Stimulated activated CD4-positive, alpha-beta T cell treated with anti-CD3 and anti-CD28 coated beads, TNF-alpha, amount 100 ng/mL, for 4 hours (primary cell): ENCODE measurements at places on chromosomes 11 and 22.

- DNase-seq: no peak
Observed at GRCh38 chr11:19832086-19832750, 119.6 kb downstream of the NAV2 start.

DNA sequence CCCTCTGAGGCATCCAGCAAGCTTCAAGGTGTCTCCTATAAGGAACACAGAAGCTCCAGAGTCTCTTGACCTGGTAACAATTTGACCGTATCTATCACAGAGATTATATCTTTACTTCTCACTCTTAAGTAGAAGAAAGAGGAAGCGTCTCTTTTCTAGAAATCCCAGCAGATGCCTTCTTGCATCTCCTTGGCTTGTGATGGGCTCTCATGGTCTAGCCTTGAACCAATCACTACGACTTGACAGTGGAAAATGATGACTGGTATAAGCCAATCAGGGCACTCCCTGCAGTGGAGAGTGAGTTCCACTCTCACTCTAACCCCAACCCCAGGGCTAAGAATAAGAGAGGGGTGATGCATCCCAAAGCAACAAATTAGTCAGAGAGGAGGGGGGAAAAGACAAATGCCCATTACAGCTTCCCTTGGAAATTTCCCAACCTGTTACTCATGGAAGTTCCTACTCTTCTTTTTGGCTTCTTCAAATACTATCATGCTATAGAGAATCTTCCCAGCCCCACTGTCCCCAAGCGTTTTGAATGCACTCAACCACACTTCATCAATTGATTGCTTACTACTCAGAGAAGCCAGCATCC is 293.5 kb downstream of the MN1 start:
- DNase-seq: no peak

DNA sequence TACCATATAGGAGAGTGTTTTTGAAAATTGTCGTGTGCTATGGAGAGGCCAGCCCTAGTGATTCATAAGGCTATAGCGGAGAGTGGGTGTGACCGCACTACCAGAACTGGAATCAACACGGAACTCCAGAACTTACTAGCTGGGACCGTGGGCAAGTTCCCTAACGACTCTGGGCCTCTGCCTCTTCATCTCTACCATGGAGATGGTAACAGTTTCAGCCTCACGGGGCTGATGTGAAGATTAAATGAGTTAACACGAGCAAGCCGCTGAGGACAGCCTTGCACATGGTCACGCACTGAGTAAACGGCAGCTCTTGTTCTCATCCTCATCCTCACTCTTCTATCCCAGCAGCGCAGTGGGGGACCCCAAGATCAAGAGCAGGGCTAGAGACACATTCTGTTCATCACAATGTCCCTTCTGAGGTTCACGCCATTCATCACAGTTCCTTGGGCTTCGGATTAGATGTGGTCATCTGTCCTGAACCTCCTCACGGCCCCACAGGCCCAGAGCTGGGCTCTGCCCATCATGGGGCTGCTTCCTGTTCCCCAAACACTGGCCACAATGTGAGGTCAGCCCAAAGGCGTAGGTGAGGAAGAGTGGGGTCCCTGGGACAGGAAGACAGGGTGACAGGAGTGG is 47.2 kb upstream of the CD5 start:
- DNase-seq: no peak

DNA sequence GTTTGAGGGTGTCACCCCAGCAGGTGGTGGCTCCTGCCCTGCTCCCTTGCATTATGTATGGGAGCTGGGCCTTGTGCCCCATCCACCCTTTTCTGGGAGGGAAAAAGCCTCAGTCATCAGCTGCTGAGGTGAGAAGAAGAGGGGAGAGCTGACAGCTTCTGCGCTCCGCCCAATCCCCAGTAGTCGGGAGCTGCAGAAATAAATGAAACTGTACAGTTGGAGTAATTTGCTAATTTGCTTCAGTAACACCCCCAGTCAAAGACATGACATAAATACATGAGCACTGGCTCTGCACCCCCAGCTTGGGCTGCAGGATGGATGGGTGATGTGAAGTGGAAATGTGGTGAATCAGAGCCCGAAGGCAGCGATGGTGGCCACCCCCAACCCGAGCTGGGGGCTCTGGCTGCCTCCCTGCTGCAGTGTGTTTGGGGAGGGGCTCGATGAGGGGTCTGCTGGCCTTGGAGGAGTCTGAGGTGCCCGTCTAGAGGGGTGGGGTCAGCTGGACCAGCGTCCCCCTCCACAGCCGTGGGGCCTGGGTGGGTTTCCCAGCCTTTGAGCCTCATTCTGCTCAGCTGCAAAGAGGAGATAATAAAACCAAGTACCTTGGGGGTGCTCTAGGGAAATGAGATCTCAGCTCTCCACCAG is 59.2 kb downstream of the MPPED1 start:
- DNase-seq: no peak

DNA sequence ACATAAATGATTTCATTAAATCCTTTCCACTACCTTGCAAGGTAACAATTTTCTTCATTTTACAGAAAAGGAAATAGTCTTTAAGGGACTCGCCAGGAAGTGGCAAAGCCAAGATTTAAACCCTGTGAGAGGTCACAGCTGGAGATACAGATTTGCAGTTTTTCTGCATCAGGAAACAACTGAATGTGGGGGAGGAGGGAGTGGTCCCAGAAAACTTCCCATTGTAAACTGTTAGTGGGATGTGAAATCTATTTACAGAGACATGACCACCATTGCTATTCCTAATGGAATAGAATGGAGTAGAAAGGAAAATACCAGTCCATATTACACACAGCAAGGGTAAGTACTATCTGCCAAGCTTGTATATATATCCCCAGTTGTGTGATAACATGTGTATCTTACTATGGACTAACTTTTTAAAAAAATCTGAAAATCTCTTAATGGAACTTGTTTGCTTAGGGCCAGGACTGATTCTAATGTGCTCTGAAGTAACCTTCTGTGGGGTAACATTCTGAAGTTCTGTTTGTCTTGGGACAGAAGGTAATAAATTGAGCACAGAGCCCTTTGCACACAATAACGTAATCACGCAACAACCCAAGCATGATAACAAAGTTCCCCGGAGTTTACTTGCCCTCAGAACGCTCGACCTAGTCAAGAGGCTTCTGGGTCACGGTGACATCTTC is 10.9 kb upstream of the TSKU start:
- no peak for DNase-seq

GRCh38 chr11:86523738-86524619 is 148.4 kb downstream of the ME3 start:
- DNase-seq: no peak

DNA sequence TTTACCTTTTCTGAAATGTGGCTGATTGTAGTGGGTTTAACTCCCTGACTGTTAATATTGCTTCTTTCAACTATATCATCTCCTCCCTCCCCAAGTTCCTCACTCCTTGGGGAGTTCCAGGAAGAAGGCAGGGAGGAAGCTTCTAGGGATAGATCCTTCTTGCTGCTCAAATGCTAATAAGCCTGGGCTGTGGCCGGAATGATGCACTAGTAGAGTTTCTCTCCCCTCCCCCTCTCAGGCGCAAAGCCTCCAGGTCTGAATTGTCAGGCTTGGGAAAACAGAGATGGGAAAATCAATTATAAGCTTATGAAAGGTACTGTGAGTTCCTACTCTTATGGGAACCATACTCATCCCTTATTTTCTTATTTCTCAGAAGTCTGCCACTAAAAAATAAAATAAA is 30.8 kb downstream of the FEZ1 start:
- no peak for DNase-seq

DNA sequence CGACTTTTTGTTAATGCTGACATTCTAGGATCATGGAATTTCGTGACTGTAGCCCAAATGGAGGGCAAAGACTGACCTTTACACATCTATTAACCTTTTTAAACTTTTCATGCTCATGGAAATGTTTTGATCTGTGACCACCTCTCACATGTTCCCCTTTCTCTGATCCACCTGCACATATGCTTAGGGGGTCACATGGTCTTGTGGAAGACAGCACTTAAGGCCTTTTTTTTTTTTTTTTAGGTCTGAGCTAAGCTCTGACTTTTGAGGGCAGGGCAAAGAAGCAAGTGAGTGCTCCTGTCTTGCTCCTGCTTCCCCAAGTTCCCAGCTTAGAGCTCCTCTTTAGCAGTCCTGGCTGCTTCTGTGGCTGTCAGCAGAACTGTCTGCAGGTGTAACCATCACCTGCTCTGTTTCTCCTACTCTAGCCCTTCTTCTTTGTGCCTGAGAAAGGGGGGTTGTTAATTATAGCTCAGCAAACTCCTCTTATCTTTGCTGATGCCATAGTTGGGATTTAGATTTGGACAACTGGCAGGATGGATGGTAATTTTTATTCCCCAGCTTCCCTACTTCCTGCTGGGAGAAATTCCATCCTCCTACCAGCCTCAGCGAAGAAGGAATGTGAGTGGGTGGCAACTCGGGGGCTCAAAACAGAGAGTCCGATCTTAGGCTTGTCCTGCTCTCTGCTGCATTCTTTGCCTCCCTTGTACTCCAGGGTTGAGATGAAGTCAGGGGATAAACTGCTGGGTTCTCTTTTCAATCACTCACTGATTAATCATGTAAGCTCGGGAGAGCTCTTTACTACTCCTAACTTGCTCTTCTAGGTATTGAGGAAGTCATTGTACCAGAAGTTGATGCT is 64.4 kb downstream of the GRAMD1B start:
- DNase-seq: no peak

DNA sequence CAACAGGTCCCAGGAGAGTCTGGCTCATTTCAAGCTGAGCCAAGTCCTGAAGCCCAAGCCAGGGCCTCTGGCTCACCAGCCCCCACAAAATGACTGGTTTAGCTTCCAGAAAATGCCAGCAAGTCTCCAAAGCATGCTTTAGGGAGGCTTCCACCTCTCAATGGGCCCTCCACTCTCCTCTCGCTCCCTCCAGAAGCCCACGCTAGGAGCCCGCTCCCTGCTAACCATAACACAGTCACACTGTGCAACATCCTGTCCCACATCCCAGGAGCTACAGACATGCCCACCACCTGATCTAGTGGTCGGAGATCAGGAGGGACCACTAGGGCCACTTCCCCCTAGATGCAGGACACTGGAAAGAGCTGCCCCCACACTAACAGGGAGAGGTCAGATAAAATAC is 6.9 kb downstream of the SULT4A1 start:
- no peak for DNase-seq

DNA sequence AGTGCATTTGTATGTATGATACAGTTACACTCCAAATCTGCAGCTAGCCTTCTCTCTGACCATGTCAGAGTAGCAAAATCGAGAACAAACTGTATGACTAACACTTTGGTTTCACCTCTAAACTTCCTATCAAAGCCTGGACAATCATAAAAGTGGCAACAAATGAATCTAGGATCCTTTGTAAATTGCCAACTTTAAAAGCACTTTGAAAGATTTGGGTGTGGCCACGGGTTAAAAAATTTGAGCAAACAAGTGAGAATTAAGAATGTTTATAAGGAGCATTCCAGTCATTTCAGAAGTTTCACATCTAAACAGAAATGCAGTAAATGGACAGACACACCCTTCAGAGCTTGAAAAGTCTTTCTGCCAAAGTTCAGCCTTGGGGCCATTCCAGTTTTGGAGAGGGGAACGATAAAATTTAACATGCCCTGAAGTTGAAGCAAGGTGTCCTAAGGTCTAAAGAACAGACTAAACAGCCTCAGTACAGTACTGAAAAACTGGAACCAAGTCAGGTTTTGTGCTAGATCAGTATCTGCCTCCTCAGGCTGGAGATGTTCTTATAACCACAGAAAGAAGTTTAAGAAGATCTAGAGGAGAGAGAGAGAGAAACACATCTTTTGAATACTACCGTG is 181.9 kb upstream of the BDNF start:
- no peak for DNase-seq

DNA sequence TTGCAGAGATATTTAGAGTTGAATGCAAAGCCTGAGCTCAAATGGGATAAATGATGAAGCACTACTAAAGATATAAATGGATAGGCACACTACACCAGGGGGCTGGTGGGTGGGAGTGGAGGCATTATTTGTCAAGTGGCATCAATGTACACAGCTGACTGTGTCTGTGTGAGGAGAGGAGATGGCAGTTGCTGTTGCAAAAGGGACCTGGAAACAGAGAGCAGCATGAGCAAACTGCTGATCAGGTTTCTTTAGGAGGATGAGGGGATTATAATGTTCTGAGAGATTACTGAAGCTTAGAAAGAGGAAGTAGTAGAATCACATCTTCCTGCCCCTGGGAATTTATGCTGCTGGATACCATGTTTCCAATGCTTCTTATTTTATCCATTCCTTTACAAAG is 39.4 kb upstream of the LIN7C start:
- DNase-seq: no peak

GRCh38 chr11:73344191-73344607 is 32.0 kb upstream of the RELT start:
- DNase-seq: no peak

DNA sequence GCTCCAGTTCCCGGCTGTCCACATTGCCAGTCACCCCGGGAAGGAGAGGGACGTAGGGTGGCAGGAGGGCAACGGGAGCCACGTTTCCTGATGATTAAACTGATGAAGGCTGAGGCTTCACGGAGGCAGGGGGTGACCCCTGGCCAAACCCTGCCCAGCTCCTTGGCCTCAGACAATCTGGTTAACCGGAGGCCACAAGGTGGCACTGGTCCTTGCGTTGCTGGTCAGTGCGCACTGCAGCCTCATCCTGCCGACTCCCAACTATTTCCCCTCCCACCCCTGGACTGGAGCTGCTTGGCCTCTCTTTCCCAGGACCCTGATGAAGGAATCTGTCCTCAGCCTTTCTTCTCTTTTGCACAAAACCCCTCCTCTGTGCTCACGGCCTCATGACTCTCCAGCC is 75.3 kb downstream of the PDE2A start:
- no peak for DNase-seq

DNA sequence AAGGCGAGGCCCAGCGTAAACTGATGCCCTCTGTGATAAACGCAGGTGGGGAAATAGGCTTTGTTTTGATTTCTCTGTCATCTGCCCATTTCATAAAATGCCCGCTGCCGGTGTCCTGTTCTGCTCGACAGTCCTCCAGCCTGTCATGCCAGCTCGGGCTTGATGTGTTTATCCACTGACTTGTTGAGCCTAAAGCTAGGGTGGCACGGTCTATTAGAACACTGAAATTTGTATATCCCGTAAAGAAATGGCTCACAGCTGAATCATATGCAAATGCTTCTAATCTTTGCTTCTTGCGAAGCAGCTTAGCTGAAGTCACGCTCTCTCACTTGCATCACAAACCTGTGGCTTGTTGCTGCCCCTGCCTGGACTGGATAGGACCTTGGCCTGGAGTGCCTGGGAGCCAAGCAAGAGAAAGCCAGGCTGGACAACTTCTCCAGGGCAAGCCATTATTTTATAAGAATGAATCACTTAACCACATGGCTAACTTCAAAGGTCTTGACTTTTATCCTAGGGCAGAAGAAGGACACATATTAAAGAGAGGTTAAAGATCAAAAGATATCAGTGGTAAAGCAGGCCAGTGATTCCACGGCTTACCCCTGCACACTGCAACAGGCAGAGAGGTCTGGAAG is 33.1 kb downstream of the EHF start:
- DNase-seq: no peak
